Activated naive CD4-positive, alpha-beta T cell treated with anti-CD3 and anti-CD28 coated beads for 36 hours (primary cell): ENCODE measurements at places on chromosomes 5 and 9. TPM values are rescaled to one million over a fixed set of nuclear protein-coding genes. Genes with fewer than 3 reads are reported as not detected.
A peak's percentile ranks its signal among the peaks of the same experiment; 100 is the strongest.

DNA sequence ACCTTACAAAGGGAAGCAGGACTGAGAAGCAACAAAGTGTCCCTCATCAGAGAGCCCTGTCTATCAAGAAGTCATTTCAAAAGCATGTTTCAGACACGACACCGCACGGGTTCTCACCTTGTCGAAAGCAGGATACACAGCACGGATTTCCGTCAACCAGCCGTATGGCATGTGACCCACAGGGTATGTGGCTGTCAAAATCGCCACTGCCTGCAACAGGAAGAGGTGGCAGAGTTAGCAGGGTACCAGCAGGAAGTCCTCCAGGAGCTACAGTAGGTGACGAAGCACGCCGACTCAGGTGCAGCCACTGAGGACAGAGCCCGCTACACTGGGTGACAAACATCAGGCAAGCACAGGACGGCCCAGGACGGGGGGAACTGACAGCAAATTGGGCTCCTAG is 81.2 kb downstream of the OTULIN start:
- DNase-seq = peak; percentile 43

DNA sequence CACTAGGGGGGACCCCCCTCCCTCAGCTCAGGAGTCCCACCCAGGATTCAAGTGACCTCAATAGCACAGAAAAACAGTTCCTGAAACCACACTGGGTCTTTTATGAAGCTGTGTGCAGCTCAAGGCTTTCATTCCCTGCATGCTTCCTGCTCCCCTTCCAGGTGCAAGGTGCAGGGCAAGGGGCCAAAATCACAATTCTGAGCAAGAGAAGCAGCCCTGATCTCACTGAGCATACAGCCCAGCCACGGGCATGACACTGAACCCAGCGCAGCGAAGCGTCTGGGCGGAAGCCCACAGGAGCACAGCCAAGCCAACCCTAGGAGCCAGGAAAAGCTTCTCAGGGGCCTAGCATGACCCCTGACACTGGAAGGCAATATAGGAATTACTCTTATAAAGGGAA is 62.9 kb downstream of the IRX2 start:
- no peak for DNase-seq

DNA sequence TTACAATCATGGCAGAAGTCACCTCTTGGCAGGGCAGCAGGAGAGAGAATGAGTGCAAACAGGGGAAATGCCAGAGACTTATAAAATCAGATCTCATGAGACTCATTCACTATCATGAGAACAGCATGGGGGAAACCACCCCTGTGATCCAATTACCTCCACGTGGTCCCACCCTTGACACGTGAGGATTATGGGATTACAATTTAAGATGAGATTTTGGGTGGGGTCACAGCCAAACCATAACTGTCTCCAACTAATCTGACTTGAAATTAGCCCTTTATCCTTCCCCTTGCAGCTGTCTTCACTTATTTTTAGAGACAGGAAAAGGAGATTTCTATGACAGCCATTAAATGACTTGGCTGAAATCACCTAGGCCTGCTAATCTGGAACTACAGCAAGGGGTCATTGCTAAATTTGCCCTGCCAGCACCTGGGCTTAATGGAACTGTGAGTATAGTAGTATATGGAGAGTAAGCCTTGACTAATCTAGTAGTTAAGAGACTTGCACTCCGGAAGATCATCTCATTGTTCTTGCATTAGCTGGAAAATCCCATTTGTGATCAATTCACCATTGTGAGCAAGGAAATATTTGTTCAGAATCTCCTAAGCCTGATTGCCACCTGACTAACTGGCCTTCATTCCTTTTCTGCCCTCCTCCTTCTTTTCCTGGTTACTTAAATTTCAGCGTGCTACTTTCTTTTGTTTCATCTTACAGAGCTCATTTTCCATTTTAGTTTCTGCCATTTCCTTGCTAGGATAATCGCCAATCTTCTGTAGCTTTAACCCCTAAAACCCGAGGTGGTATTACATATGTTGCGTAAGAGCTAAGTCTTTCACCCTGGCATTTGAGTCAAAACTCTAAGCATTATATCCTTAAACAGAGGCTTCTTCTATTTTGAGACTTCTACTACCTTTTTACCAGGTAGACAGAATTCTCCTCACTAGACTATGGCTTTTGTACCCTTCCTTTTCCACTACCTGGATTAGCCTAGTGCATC is 65.3 kb upstream of the RUSC2 start:
- no peak for DNase-seq

The FAM219A gene
- total RNA-seq = 11.1 TPM

GRCh38 chr5:35484241-35484640 is 133.4 kb upstream of the SPEF2 start:
- no peak for DNase-seq

The DMGDH gene
- total RNA-seq = 1.1 TPM

- DNase-seq = no peak
Measured at GRCh38 chr5:131265311-131265803, 1.5 kb downstream of the CDC42SE2 start.

DNA sequence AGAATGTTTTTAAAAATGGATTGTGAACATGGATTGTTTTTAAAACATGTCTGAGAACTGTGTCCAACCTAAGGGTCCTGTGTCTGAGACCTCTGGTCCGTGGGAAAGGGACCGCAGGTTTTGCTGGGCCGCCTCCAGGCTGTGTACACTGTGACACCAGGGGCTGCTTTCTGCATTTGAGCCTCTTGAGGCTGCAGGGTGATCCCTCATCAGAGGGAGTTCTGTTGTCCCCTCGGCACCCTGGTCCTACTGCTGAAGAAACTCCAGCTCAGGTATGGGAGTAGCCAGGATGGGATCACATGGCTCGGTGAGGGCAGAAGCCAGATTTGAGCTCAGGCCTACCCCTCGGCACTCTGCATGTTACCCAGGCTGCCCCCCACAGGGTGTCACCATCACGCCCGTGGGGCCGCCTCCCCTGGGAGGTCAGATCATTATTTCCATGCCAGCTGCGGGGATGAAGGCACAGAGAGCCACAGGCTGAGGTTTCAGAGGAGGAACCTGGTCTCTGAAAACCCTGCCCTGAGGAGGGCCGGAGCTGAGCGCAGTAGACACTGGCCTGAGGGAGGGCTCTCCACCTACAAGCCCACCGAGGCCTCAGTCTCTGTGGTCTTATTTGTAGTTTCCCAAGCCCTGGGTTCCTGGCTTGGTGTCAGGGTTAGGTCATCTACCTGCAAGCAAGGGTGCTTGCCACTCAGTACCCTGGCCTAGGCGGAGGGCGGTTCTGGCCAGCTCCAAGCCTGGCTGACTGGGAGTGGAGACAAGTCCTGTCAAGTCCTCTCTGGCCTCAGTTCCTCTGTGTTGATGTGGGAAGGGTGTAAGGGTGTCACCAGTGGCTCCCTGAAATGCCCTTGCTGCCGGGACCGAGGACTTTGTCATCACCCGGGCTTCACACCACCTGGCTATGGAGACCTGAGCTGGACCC is 2.8 kb downstream of the PRR7 start:
- no peak for DNase-seq

- peak; percentile 42 for DNase-seq
Measured at GRCh38 chr5:56026863-56027300, 32.1 kb upstream of the IL6ST start.

DNA sequence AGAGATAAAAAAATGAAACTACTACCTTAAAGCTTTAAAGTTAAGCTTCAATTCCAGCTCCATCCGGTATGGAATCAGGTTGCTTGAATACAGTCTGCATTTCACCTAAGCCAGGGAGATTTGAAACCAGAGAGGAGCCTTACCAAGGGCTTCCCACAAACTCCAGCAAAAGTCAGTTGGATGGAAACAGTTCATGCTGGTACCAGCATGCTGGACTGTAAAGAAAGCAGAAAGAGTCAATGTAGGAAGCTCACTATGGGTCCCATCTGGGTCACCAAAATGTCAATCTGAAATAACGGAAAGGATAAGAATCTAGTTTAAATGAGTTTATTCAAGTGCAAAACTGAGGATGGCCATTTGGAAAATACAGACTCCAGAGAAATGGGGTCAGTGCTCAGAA is 65.3 kb downstream of the CDO1 start:
- no peak for DNase-seq

The ERAP2 gene
- 111 TPM for total RNA-seq

GRCh38 chr9:102185371-102185770 is 446.9 kb upstream of the GRIN3A start:
- DNase-seq = no peak

- DNase-seq = peak; percentile 15
Measured at GRCh38 chr5:157747766-157748700, 4.5 kb downstream of the LSM11 start.

GRCh38 chr5:63563008-63563917 is 399.0 kb downstream of the HTR1A start:
- no peak for DNase-seq

DNA sequence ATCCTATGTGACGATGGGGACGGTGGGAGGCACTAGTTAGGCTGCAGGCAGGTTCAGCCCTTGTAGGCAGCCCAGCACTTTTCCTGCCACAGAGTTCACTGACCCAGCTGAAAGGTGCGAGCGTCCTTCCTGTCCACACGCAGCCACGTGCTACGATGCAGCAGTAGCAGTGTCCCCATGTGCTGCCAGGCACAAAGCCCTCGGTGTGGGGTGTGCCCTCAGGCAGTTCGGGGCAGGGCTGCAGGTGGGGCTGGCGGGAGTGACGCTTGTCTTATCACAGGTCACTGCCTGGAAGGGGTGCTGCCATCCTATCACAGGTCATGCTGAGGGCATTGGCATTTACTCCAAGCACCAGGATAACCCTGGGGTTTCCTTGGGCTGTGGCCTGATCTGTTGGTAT is 46.8 kb upstream of the CLPTM1L start:
- no peak for DNase-seq

GRCh38 chr5:125254267-125254666 is 507.8 kb upstream of the ZNF608 start:
- no peak for DNase-seq

DNA sequence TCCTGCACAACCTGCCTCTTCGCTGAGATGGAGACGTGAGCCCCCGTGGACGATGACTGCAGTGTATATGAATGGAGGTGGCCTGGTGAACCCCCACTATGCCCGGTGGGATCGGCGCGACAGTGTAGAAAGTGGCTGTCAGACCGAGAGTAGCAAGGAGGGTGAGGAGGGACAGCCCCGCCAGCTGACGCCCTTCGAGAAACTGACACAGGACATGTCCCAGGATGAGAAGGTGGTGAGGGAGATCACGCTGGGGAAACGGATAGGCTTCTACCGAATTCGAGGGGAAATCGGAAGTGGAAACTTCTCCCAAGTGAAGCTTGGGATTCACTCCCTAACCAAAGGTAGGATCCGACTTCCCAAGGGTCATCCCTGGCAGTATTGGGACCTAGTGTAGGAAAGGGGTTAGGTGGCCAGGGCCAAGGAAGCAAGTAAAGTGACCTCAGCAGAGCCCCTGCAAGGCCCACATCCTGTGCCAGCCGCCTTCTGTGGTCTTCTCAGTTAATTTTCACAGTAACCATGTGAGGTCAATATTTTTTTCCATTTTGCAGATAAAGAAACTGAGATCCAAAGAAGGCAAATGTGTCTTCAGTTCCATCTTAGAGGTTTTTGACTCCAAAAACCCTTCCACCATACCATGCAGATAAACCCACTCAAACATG is 53.8 kb downstream of the NIM1K start:
- DNase-seq = no peak

DNA sequence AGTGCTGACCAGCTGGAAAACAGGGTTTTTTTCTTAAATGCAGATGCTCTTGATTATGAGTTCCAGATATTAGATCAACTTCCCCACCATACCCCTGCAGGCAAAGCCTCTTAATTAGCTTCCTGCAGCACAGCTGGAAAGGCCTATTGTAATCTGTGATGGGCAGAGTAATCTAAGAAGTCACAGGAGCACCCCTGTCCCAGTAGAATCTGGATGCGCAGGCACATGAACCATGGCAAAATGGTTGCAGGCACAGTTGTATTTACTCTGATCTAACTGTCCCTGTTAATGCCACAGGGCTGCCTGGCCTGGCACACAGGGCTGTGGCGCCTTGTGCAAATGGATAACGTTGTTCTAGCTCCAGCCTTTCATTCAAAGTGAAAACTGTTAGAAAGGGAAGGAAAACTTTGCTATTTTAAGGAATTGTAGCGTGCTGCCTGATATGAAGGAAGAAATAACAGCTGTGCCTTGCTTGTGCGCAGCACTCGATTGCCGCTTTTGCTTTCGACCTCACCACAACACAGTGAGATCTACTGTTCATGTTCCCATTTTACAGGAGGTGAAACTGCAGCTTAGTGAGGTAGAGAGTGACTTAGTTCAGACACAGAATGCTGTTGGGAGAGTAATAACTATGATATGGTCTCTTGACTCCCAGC is 2.3 kb downstream of the TGFBI start:
- no peak for DNase-seq

The PTPRD gene
- not detected for total RNA-seq

The DBH gene
- total RNA-seq = not detected

The DND1 gene
- total RNA-seq = 1.9 TPM

DNA sequence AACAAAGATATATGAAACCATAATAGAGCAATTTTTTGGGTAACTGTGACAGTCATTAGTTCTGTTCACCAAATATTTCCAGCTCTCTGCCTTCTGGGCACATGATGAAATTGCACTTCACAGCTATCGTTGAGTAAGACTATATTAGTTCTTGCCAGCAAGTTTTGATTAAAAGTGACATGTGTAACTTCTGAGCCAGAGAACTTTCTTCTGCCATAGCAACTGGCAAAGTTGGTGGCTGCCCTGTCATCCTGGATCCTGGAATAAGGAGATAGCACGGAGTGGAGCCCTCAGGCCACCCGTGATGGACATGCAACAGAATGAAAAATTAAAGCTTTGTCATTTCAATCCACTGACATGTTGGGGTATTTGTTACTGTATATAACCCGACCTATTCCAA is 194.4 kb upstream of the VCAN start:
- DNase-seq = no peak

DNA sequence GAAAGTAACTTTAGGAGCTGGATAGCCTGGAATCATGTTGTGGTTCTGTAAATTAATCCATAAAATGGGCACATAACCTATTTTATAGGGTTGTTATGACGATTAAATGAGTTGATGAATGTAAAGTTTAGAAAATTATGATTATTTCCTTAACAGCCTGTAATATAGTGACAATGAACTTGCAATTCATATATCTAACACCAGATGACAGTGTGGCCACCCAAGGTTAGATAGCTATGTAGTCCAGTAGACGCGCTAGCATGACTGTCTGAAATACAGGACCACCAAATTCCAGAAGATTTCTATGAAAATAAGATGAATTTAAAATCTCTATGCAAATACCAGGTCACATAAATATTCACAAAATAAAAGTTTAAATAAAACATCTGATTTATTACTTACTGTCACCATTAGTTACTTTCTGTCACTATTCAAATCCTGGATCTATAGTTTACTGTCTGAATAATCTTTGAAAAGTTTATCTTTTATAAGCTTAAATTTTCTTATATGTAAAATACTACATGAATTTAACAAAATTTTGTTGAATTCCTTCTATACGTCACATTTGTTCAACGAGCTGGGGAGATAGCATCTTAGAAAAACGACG is 26.1 kb upstream of the MACIR start:
- peak; percentile 15 for DNase-seq

GRCh38 chr9:132671620-132672412 is 1.6 kb downstream of the GTF3C4 start:
- no peak for DNase-seq

DNA sequence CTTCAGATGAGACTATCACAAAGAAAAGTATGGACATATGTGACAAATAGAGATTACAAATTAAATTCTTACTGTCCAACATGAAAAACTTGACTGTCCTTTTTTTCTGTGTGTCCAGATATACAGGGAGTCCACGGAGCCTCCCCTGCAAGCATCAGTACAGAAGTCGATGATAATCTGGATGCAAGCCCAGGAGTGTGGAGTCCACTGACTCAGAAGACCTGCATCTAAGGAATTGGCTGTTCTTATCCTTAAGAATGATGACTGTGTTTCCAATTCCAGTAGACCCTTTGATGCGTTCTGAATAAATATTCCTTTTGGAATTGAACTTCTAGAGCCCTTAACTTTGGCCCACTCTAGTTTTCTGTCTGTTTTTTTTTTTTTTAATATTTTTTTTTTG is 56.7 kb upstream of the TAF11L2 start:
- no peak for DNase-seq
